Stimulated activated CD8-positive, alpha-beta memory T cell treated with anti-CD3 and anti-CD28 coated beads, Interleukin-7, amount 100 ng/mL, for 1 hour (primary cell): ENCODE measurements at places on chromosomes 1 and 21.

- DNase-seq = no peak
Measured at GRCh38 chr1:221557013-221557412, 184.9 kb downstream of the DUSP10 start.

DNA sequence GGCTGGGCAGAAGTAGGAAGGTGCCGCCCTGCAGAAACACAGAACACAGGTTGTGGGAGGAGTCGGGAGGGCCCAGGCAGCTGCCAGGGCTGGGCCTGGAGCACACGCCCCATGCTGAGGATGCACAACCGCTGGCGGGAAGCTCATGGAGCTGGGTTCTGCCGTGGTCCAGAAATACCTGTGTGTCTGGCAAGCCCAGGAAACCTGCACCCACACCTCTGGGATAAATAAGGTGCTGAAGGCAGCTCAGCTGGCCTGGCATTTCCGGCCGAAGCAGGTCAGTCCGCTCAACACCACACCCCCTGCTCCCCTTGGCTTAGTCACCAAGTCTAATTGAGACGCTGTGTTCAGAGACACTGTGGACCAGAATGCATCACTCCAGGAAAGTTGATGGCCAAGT is 32.1 kb downstream of the CTNNBIP1 start:
- DNase-seq = no peak

- no peak for DNase-seq
Measured at GRCh38 chr1:2477791-2478499, 1.9 kb downstream of the PLCH2 start.

DNA sequence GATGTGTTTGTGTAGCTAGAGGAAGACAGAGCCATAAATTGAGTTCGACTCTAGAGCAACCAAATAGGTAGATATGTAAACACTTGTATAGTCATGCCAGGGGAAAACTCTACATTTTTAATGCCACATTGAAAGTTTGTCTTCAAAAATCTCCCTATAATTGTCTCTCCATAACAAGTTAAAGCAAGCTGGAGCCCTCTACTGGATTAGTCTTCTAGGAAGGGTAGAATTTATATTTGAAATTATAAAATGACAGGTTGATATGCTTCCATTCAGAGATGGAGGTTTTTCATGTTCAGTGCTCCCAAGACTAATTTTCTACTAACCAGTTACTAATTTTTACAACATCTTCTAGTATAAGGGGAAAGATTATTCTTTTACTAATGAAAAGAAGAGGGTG is 13.1 kb upstream of the COL24A1 start:
- DNase-seq = no peak

GRCh38 chr1:89130716-89131115 is 4.8 kb upstream of the GBP2 start:
- no peak for DNase-seq

DNA sequence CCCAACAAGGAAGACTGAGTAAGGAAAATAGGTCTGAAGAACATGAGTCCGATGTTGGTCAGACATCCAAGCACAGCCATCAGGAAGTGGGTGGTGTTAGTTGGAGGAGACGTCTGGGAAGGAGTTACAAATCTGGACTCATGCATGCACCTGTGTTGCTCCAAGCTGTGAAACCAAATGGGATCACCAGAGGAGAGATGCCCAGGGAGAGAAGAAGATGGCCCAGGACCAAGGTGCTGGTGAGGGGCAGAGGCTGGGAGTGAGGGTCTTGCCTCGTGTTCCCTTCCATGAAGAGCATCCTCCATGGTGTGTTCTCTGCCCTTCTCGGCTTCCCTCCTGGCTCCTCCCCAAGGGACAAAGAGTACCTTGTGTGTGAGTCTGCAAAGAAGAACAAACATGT is 405.6 kb downstream of the NPHP4 start:
- no peak for DNase-seq
